ENCODE measurements at places on chromosomes 7 and 10. TPM values are rescaled to one million over a fixed set of nuclear protein-coding genes. Genes with fewer than 3 reads are reported as not detected.

DNA sequence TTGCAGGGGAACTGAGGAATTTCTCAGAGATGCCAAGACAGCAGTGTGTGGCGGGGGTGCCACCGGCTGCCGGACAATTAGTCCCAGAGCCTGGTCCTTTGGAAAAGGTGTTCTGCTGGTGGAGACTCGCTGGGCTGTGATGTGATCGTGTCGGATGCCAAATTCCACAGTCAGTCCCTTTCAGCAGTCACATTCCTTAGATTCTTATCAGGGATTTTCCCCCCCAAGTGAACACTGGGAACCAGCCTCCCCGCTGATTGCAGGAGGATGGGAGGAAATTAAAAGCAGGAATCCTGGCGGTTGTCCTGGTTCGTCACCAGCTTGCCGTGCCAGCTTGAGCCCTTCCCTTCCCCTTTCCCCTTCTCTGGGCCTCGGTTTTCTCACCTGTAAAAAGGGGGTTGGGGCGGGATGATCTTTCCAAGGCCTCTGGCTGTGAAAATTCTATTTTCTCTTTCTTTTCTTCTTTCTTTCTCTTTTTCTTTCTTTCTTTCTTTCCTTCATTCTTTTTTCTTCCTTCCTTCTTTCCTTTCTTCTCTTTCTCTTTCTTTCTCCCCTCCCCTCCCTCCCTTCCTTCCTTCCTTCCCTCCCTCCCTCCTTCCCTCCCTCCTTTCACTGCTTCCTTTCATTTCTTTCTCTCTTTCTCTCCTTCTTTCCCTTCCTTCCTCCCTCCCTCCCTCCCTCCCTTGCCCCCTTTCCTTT is 39.6 kb downstream of the COL26A1 start:
- H3K4me1 ChIP-seq: no peaks in the 10 kb centered on the region
- no peaks in the 10 kb centered on the region for H3K27me3 ChIP-seq
- DNase-seq: no peak

DNA sequence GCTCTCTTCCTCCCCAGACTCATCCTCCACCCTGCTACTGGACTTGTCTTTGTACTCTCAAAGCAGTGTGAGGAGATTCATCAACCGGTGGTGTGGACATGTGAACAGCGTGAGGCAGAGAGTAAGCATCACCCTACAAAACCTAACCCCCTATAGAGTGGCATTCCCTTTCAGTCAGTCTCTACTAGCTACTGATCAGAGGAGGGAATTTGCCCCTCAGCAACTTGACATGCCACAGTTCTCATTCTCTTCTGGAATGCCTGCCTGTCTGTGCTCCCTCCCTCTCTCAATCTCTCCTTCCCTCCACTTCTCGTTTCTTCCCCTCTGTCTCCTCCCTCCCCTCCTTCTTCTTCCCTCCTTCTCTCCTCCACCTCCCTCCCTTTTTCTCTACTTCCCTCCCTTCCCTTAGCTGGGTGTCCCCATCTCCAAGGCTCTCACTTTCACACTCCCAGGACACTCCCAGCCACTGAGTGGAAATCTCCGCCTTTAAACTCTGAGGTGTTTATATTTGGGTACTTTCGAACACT is 24.6 kb downstream of the H2AZ2 start:
- H3K4me1 ChIP-seq: no peaks in the 10 kb centered on the region
- H3K27ac ChIP-seq: no peak overlapping the region
- no peak for DNase-seq

- no peak overlapping the region for H3K4me3 ChIP-seq
- no peaks in the 10 kb centered on the region for H3K27me3 ChIP-seq
- no peak for DNase-seq
Measured at GRCh38 chr10:74255888-74256357, 104.9 kb downstream of the ADK start.

Gene GPR26
- not detected for total RNA-seq

Gene NCF1
- 3.2 TPM for total RNA-seq

GRCh38 chr10:12780634-12781601 is 220.6 kb downstream of the CCDC3 start:
- DNase-seq: no peak
- H3K4me3 ChIP-seq: no peak overlapping the region
- no peak overlapping the region for H3K27ac ChIP-seq
- H3K36me3 ChIP-seq: no peaks in the 10 kb centered on the region
- no peaks in the 10 kb centered on the region for H3K4me1 ChIP-seq

- no peaks in the 10 kb centered on the region for H3K4me1 ChIP-seq
- no peak overlapping the region for H3K4me3 ChIP-seq
- DNase-seq: no peak
- no peaks in the 10 kb centered on the region for H3K27me3 ChIP-seq
- H3K27ac ChIP-seq: no peak overlapping the region
- no peaks in the 10 kb centered on the region for H3K36me3 ChIP-seq
Measured at GRCh38 chr10:74863551-74863950, 37.2 kb downstream of the KAT6B start.

- DNase-seq: no peak
- no peaks in the 10 kb centered on the region for H3K27me3 ChIP-seq
- H3K36me3 ChIP-seq: no peaks in the 10 kb centered on the region
- no peak overlapping the region for H3K4me3 ChIP-seq
- no peak overlapping the region for H3K27ac ChIP-seq
- H3K4me1 ChIP-seq: no peaks in the 10 kb centered on the region
Measured at GRCh38 chr7:127290116-127290655, 37.4 kb upstream of the GRM8 start.

Gene CCM2
- 49.5 TPM for total RNA-seq

- H3K4me1 ChIP-seq: peaks cover 4% of the 10 kb centered on the region
- no peaks in the 10 kb centered on the region for H3K27me3 ChIP-seq
- no peak for DNase-seq
- H3K4me3 ChIP-seq: no peak overlapping the region
Measured at GRCh38 chr10:10870523-10871241, 147.0 kb upstream of the CELF2 start.

Gene WNT2
- not detected for total RNA-seq

Gene FFAR4
- 0.80 TPM for total RNA-seq

Gene SNCG
- total RNA-seq: not detected

DNA sequence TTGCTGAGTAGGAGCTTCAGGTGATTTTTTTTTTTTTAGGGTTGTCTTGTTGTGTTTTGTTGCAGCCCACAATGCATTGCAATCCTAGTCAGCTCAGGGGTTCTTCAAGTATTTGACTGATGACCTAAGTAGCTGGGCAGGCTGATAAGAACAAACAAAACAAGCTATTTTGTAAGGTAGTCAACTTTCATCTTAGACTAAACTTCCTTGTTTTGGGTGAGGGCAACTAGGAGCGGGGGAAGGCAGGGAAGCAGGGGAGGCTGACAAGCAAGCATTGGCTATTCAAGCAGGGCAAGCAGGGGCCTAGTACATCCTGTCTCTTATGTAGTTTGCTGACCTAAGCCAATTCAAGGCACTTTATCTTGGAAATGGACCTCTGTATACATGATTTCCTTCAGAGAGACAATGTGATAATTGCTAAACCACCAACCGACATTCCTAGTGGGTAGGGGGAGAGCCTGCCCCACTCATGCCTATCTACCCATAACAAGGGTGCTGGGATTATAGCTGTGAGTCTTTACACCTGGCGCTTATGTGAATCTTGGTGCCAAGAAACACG is 163.3 kb upstream of the PRKCQ start:
- no peaks in the 10 kb centered on the region for H3K36me3 ChIP-seq
- H3K27me3 ChIP-seq: no peaks in the 10 kb centered on the region
- no peaks in the 10 kb centered on the region for H3K4me1 ChIP-seq
- no peak for DNase-seq
- H3K4me3 ChIP-seq: no peak overlapping the region

DNA sequence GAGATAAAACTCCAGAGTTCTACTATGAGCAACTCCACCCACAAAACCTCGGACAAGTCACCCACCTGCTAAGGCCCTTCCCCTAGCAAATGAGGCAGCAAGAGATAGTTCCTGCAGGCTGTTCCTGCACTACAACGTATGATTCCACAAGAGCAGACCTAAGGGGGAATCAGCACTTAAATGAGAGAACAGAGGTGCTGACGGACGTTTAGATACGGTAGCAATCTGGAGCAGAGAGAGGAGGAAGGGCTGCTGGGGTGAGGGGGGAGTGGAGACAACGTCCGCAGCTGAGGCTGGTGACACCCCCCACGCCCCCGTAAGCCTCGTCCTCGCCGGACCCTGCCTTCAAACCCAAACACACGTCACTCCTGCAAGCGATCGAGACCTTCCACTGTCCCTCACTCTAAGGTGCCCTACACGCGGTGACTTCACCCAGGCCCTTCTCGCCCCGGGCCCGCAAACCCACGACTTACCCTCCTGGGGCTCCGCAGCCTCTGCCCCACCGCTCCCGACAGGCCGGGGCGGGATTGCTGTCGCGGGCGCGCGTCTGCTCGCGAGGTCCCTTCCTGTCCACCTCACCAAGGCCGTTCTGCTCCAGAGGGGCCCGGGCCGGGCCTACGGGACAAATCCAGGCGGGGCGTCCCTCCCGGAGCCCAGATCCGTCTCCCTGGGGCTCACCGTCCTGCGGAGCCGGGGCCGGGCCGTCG is 635 bp downstream of the ZNF12 start:
- no peaks in the 10 kb centered on the region for H3K36me3 ChIP-seq
- H3K27me3 ChIP-seq: no peaks in the 10 kb centered on the region
- H3K4me3 ChIP-seq: peak overlapping the region; percentile 100

DNA sequence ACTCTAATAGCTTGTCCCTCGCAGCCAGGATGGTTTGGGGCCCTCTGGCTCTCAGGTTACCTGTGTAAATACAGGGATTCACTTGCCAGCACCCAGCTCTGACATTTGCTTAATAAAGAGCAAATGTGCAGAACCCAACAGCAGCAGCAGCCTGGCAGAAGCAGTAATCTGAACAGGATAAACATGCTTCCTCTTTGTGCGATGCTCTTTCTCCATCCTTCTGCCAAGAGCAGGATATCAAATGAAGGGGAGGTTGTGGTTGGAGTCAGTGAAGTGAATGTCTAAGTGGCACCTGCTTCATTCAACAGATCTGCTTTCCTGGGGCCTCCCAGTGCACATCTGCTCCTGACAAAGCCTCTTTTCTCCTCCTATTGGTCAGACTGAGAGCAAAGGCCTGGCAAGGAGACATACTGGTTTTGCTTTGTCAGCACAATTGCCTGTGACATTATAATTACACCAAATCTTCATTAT is 130.3 kb downstream of the NRF1 start:
- no peak for DNase-seq
- H3K27ac ChIP-seq: no peak overlapping the region
- H3K4me1 ChIP-seq: no peaks in the 10 kb centered on the region
- no peaks in the 10 kb centered on the region for H3K27me3 ChIP-seq

Gene CYP2C19
- total RNA-seq: 81.1 TPM

GRCh38 chr10:12709000-12709401 is 292.5 kb downstream of the CCDC3 start:
- no peaks in the 10 kb centered on the region for H3K4me1 ChIP-seq
- no peaks in the 10 kb centered on the region for H3K27me3 ChIP-seq
- H3K27ac ChIP-seq: no peak overlapping the region
- no peak overlapping the region for H3K4me3 ChIP-seq

- DNase-seq: no peak
- no peaks in the 10 kb centered on the region for H3K4me1 ChIP-seq
- no peak overlapping the region for H3K4me3 ChIP-seq
- H3K27ac ChIP-seq: no peak overlapping the region
- H3K27me3 ChIP-seq: no peaks in the 10 kb centered on the region
Measured at GRCh38 chr7:79714081-79714480, 260.6 kb upstream of the MAGI2 start.

- H3K27me3 ChIP-seq: no peaks in the 10 kb centered on the region
- H3K36me3 ChIP-seq: no peaks in the 10 kb centered on the region
- H3K27ac ChIP-seq: no peak overlapping the region
Measured at GRCh38 chr7:26091933-26092332, 60.1 kb upstream of the NFE2L3 start.

Gene CH25H
- total RNA-seq: 0.70 TPM

- H3K27me3 ChIP-seq: no peaks in the 10 kb centered on the region
- H3K36me3 ChIP-seq: no peaks in the 10 kb centered on the region
- no peak for DNase-seq
- no peak overlapping the region for H3K27ac ChIP-seq
- H3K4me3 ChIP-seq: no peak overlapping the region
Measured at GRCh38 chr10:72563327-72563932, 62.4 kb downstream of the MICU1 start.

Gene ATG9B
- total RNA-seq: 0.28 TPM

DNA sequence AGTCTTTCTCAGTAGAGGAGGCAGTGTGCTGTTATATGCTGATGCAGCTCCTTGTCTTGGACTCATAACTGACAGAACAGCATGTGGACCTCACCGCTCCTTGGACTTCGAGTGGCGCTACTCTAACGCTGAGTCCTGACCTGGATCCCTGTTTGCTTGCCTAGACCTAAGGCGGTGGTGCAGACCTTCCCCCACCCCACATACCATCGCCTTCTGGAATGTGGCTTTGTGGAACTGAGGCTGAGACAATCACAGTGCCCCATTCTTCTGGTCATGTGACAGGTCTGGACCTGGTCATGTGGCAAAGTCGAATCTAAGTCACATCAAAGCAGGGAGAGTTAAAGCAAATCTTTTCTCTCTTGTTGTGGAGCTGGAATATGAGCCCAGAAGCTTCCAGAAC is 190.7 kb upstream of the MKI67 start:
- no peaks in the 10 kb centered on the region for H3K27me3 ChIP-seq
- no peak overlapping the region for H3K4me3 ChIP-seq
- DNase-seq: no peak

GRCh38 chr10:110759523-110759922 is 112.2 kb upstream of the PDCD4 start:
- peak overlapping the region; percentile 6 for H3K27ac ChIP-seq
- DNase-seq: no peak
- no peak overlapping the region for H3K4me3 ChIP-seq
- no peaks in the 10 kb centered on the region for H3K27me3 ChIP-seq
- no peaks in the 10 kb centered on the region for H3K36me3 ChIP-seq
- no peaks in the 10 kb centered on the region for H3K4me1 ChIP-seq

Gene CUBN
- 52.3 TPM for total RNA-seq

DNA sequence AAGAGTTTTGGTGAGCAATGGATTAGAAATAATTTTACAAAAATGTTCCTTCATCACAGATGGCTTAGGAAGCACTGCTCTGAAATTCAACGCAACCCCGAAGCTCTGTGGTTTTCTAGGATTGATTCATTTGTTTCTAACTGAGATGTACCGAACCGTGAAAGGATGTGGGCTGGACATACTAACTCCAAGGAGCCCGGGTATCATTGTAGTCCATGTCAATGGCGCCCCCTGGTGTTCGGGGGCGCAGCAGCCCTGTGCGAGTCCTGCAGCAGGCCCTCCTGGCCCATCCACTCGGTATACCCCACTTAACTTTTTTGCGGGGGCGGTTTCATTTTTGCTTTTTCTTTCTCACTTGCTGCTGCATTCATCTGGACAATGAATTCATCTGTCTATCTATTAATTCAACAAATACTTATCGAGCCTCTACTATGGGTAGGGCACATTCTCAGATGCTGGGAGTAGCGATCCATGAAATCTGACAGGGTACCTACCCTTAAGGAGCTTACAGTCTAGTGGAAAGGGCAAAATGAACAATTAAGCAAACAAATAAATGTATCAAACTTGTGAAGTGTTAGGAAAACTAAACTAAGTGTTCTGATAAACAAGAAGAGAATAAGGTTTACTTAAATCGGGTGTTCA is 25.2 kb upstream of the ITPRID1 start:
- no peak overlapping the region for H3K4me3 ChIP-seq
- no peaks in the 10 kb centered on the region for H3K4me1 ChIP-seq
- H3K36me3 ChIP-seq: no peaks in the 10 kb centered on the region
- no peaks in the 10 kb centered on the region for H3K27me3 ChIP-seq

Gene LLCFC1
- total RNA-seq: not detected

Gene PRSS37
- not detected for total RNA-seq

Measured in Peyer's patch (tissue), 4 donors.